ENCODE measurements at places on chromosomes 2 and 18.

GRCh38 chr2:119544075-119544938 is at the start of gene CFAP221:
Gene CFAP221, plus strand, starts transcription at chr2:119544449. Its CDS starts 1,683 bp downstream, at chr2:119546132.
- peak within 1 kb of the TSS; percentile 80 for H3K27ac ChIP-seq
- peaks cover 9% of the 10 kb centered on the region for H3K4me1 ChIP-seq
- DNase-seq, result peak; percentile 69
- no peaks in the 10 kb centered on the region for H3K36me3 ChIP-seq
- H3K4me3 ChIP-seq, result peak within 1 kb of the TSS; percentile 74

DNA sequence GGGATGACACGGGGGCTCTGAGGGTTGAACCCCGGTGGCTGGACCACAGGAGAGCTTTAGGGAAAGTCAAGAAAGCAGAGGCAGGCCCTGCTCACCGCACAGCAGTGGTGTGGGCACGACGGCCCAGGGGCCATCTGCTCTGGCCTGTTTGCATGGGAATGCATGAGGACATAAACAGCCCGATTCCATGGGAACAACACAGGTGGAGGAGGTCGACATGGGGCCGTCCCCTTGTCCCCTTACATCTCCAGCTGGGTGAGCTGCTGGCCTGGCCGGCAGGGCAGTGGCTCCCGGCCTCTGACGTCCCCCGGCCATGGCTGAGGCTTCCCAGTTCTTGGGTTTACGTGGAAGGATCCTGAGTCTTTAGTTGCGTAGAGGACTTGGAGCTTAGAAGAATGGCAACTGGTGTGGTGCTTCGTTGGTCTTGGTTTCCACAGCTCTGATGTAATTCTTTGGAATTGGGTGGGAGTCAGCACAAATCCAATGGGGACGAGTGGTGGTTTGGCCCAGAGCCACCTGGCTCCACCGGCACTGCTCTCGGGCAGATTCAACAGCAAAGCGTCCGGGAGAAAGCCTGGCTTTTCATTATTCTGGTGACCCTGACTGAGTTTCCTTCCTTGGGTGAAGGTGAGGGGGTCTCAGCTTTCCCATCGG is 98.3 kb upstream of the HDAC4 start:
- H3K36me3 ChIP-seq, result no peaks in the 10 kb centered on the region
- no peaks in the 10 kb centered on the region for H3K4me1 ChIP-seq
- DNase-seq, result no peak
- no peak overlapping the region for H3K27ac ChIP-seq
- H3K27me3 ChIP-seq, result no peaks in the 10 kb centered on the region
- no peak overlapping the region for H3K4me3 ChIP-seq

- peaks cover 29% of the 10 kb centered on the region for H3K4me1 ChIP-seq
- H3K4me3 ChIP-seq, result no peak overlapping the region
- peak overlapping the region; percentile 94 for H3K27ac ChIP-seq
- H3K36me3 ChIP-seq, result peaks cover 26% of the 10 kb centered on the region
- DNase-seq, result no peak
Observed at GRCh38 chr2:232857158-232857563, 12.9 kb upstream of the SNORC start.

DNA sequence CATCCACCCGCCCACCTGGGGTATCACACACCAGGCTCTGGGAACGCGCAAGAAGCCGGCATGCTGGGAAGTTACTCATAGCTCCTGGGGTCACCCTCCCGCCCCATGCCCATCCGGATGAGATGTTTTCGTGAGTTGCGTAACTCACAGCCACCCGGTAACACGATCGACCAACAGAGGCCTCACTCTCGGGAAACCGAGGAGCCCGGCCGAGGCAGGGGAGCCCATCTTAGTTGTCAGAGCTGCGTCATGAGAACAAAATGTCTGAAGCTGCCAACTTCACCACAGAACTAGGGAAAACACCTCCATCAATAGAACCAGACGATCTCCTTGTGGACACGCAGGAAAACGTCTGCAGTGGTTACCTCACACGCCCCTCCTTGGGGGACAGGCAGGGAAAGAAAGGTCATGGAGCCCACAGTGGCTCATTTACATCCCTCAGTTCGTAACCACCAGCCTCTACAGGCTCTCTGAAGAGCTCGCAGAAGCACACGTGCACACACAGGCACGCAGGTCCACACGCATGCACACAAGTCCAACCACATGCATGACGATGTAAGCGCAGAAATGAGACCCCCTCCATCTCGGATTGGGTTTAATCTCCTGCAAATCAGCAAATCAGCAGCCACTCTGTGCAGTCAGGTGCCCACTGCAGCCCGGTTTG is 26.2 kb downstream of the ADI1 start:
- DNase-seq, result peak; percentile 37
- peak overlapping the region; percentile 31 for H3K27ac ChIP-seq
- peaks cover 11% of the 10 kb centered on the region for H3K36me3 ChIP-seq
- no peaks in the 10 kb centered on the region for H3K27me3 ChIP-seq

- no peak overlapping the region for H3K4me3 ChIP-seq
- no peak for DNase-seq
- peaks cover 46% of the 10 kb centered on the region for H3K27me3 ChIP-seq
- H3K36me3 ChIP-seq, result no peaks in the 10 kb centered on the region
Observed at GRCh38 chr2:73266061-73266901, 18.0 kb downstream of the FBXO41 start.
